ENCODE measurements at places on chromosomes 7 and 10.

GRCh38 chr10:58969576-58969975 lies 206.9 kb upstream of the PHYHIPL start:
- no peak for DNase-seq

DNA sequence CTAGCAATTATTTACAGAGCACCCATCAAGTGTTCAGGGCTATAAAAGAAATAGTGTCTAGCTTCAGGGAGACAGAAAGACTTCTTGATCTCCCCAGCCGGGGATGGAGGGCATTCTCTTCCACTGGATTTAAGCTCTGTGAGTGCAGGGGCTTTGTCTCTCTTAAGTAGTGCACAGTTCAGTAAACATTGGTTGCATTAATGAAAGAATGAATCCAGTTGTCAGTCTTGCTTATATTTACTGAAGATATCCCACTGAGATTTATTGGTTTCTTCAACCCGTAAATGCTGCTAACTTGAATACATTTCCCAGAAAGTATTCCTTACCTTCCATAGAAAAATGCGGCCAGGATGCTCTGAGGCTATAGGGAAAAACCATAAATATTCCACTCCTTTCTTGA lies 41.9 kb downstream of the AUTS2 start:
- DNase-seq, result no peak

DNA sequence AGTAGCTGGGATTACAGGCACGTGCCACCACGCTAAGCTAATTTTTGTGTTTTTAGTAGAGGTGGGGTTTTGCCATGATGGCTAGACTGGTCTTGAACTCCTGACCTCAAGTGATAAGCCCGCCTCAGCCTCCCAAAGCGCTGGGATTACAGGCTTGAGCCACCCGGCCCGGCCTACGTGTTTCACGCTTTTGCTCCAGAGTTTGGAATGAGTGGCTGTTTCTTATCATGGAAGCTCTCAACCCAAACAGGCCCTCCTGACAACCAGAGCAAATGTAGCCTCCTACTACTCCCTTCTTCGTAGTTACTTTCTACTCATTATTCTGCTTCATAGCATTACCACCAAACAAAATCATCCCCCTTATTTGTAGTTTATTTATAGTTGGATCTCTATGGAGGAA lies 26.8 kb upstream of the CASD1 start:
- no peak for DNase-seq

DNA sequence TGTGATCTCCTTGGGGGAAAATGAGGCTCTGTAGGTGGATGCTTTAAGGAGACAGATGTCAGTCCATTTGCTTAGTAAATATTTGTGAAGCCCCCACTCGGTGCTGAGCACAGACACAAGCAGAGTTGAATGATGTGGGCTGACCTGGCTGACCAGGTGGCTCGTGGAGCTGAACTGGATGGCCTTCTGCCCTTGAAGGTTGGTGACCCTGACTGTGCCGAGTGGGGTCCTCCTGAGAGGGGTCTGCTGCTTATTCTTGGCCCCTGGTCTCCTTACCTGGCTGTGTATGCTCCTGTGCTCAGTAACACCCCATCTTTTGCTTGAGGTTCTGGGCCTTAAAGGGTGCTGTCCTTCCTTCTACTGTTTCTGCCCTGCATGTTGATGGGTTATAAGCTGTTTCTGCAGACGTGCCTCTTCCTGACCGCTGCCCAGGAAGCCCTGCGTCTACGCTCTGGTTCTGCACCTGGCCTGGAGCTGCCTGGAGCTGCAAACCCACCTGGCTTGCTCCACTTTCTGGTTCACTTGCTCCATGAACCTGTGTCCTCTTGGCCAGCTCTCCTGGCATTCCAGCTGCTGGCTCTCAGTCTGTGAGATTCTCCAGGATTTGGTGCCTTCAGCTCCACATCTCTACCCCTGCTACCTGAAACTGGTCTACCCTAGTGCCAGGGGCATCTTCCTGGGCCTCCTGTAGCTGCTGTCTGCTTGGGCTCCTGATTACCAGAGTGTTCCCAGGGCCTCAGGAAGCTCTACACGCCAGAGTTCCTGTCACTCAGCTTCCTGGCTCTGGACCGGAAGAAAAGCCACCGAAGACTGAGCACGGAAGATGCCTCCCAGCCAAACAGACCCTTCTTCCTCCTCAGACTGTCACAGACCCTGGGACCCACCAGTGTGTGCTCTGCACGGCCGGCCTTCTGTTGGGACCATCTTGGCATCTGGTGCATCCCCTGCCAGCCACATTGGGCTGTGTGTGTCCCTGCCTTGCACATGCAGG lies 76.5 kb downstream of the ADCY1 start:
- no peak for DNase-seq

DNA sequence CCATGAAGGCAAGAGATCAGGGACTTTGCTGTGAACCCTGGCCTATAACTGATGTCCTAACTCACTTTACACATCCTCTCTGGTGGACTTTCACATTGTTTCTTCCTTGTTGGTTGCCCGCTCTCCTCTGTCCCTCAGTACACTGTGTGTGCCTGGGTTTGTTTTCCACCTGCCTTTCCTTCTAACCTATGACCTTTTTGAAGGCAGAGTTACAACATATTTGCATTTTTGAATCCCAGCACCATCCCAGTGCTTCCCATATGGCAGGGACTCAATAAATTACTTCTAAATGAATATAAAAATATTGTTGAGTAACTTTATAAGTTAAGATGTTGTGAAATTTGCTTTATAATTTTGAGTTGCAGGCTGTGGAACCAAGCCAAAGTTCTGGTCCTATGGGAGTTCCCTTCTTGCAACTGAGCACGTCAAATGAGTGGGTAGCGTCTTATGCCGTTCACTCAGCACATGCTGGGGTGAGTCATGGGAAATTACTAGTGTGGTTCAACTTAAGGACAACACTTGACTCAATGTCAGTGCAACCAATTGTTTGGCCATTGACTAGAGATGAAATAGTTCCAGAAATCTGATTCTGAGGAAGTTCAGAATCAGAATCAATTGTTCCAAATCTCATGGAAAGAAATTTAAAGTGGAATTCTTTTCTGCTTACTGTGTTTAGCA lies 250.9 kb downstream of the TWIST1 start:
- DNase-seq, result no peak

GRCh38 chr7:240887-241421 lies 48.6 kb downstream of the FAM20C start:
- no peak for DNase-seq

- no peak for DNase-seq
Observed at GRCh38 chr7:1307828-1308227, 75.2 kb downstream of the UNCX start.

DNA sequence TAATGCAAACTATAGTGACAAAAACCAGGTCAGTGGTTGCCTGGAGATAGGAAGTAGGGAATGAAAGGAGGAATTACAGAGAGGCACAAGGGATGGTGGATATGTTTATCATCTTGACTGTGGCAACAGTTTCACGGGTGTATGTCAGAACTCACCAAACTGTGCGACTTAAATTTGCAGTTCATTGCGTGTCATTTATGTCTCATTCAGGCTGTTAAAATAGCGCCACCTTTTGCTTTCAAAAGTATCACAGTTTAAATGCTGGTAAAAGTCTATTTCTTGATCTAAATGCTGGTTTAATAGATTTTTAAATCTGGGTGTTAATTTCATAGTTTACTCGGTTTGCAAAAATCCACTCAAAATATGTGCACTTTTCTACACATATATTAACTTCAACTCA lies 51.0 kb downstream of the PTTG1IP2 start:
- no peak for DNase-seq

- no peak for DNase-seq
Observed at GRCh38 chr10:106999118-106999707, 165.3 kb downstream of the SORCS1 start.

DNA sequence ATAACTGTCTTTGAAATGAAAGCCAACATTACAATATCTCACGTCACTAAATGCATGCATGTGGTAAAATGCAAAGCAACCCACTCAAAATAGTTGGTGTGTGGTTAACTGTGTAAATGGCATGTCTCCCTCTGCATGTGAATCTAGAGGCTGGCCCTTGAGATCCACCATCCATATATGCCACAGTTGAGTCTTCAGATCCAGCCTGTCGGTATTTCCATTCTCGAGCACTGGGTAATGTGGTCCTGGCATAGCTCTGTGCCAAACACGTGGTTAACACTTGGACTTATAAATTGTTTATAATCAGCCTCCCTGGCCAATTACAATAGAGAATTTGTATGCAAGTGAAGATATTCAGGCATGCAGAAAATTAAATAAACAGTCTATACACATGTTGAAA lies 90.3 kb downstream of the LYZL1 start:
- no peak for DNase-seq

GRCh38 chr7:81515009-81515408 lies 254.8 kb downstream of the HGF start:
- no peak for DNase-seq

DNA sequence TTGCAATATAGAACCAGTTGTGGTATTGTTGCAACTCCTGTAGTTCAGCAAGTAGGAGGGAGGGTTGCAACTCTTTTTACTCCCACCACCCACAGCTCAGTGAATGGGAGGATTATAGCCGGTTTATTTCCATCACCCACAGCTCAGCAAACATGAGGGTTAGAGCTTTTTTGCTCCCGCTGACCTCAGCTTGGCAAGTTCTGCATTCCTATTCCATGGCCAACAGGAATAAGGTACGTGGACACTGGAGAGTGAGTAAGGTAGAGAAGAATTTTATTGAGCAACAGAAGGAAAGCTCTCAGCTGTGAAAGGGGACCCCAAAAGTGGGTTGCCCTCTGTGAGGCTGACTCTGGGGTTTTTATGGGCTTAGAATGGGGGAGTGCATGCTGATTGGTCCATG lies 167.1 kb upstream of the SMIM30 start:
- no peak for DNase-seq

- no peak for DNase-seq
Observed at GRCh38 chr7:143000648-143001047, 26.3 kb downstream of the OR9A2 start.

GRCh38 chr7:22697322-22697859 lies 29.6 kb upstream of the IL6 start:
- DNase-seq, result no peak

GRCh38 chr7:110281362-110281761 lies 809.6 kb upstream of the LRRN3 start:
- no peak for DNase-seq

DNA sequence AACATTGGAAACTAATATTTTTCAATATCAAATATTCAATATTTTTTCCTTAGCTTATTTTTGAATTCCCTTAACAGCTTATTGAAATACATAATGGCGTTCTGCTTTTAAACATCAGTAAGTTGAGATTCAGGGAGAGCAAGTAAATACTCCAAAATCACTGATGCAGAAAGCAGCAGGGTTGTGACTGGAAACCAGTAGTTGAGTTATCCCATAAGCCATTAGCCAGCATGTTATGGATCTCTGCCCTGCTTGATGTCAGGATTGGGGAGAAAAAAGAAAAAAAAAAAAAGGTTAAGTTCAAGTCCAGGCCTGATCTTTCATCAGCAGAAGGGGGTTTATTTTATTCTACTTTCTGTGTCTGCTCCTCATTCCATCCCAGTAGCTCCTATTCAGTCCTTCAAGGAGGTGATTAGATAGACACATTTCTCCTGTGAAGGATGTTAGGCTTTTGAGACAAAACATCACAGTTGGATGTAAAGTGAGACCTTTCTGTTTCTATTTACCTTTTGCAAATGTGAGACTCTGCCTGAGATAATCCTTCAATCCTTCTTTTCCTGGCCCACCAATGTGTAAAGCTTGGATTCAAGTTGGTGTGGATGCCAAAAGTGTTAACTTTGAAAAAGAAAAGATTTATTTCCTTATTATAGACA lies 110.9 kb upstream of the HDAC9 start:
- no peak for DNase-seq

- DNase-seq, result no peak
Observed at GRCh38 chr10:107653832-107654287, 489.4 kb upstream of the SORCS1 start.

- DNase-seq, result no peak
Observed at GRCh38 chr10:131617113-131617858, 283.5 kb upstream of the PPP2R2D start.

DNA sequence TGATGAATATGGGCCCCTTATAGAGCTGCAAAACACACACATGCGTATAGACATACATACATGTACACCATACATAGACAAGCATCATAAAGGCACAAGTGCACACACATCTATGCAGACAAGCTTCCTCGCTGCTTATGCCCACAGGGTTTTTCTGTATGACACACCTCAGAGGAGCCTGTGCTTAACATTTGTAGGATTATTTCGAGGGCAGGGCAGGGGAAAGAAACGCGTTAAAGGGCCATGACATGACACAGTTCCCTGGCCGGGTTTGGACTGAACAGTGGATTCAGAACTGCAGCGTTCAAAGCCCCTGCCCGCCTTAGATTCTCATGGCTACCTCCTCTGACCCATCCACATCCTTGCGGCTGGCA lies 44.8 kb downstream of the CHST3 start:
- DNase-seq, result no peak

DNA sequence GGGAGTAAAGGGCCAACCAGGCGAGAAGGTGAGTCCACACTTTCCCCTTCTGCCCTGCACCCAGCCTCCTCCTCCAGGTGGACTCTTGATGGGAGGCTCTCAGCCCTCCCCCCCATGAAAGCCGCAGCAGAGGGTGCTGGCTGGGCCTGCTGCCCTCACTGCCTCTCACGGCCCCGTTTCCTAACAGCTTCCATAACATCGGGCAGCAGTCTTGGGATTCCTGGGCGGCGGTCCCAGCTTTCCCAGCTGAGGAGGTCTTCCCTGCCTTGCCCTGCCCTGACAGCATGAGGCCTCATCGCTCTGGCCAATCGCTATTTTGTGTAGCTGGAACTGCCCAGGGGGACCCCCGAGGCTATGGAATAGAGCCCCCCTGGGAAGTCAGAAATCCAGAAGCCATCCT lies 76.3 kb downstream of the COL13A1 start:
- DNase-seq, result no peak

DNA sequence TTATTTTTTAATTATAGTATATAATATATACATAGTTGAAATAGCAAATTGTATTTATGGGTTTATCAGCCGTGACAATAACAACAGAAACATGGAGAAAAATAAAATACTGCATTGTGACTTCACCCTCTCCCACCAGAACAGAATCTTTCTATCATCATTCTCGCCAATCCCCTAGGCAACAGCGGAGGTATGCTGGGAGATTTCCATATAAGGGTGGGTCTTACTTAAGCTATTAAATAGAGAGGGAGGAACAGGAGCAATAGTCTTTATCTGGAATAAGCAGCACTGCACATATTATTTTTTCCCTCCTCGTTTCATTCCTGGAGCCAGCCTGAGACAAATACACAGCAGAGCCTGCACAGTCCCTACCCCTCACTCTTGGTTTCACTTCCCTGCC lies 1214.9 kb downstream of the XPNPEP1 start:
- no peak for DNase-seq

GRCh38 chr7:133983685-133984419 lies 143.3 kb upstream of the LRGUK start:
- no peak for DNase-seq

DNA sequence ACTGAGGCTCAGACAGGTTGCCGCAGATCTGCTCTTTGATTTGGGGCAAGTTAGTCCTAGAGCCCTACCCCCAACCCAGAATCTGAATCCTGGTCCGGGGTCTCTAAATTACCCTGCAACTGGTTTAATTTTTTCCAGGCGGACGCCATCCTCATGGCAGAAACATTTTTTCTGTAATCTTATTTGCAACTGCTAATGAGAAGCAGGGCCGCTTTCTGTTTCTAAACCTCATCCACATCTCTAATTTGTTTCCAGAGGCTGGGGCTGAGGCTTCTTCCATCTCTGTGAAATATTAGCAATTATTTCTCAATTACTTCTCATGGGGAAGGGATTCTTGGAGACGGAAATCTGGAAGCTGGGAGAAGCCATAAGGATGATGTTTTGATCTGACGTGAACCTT lies 261.6 kb downstream of the RPS24 start:
- no peak for DNase-seq

Data from stimulated activated CD8-positive, alpha-beta memory T cell treated with anti-CD3 and anti-CD28 coated beads, Interleukin-4, amount 100 ng/mL, for 1 hour (primary cell).